ENCODE measurements at places on chromosomes 6 and 20.
A peak's percentile ranks its signal among the peaks of the same experiment; 100 is the strongest.

- DNase-seq, result peak; percentile 79
These were observed 214.9 kb downstream of the LY86 start for GRCh38 chr6:6803180-6803977.

- DNase-seq, result no peak
These were observed 98.3 kb downstream of the PREX1 start for GRCh38 chr20:48729538-48729937.

DNA sequence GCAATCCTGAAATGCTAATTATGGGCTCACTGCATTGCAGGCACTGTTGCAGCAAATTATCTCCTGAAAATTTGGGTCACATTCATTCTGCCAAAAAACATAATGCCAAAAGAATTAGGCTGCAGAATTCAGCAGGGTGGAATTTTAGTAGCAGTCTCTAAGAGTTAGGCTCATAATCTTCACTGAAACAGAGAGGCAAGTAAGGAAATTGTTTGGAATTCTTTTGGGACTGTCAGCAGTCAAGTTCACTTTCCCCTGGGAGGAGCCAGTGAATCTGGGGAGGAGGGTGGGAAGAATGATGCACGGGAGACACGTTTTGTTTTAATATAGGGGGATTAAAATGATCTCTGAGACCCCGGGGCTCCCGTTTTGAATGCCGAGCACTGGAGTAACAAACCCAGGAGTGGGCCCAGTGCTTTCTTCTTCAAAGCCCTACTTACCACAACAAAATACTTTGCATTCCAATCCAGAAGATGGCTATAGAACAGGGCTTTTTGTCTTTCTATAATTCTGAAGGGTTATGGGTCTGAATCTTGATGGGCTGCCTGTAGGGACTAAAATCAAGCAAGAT lies 44.7 kb downstream of the SOBP start:
- no peak for DNase-seq

DNA sequence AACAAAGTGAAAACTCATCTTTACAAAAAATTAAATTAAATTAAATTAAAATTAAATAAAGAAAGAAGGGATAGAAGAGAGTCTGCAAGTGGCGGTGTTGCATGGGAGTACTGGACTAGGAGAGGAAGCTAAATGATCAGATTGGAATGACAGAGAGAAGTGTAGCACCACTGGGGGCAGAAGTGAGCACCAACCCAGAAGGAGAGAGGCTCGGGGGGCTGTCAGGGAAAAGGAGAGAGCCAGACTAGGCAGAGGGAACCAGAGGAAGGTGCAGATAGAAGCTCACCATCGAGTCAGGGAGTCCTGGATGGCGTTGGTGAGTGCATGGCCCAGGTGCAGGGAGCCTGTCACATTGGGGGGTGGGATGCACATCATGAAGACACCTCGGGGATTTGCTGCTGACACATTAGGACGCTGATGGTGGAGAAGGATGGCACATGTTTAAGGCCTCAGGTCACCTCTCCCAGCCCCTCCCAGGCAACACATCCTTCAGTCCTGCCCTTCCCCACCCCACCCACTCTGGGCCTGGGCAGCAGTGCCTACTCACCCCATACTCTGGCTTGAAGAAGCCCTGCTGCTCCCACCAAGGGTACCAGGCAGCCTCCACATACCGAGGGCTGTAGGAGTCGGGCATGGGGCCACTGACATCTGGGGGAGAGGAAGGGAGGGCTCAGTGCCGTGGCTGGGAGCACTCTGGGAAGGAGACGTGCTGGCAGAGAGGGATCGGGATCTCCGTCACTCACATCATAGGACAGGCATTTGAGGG lies 4.0 kb downstream of the VARS1 start:
- no peak for DNase-seq

DNA sequence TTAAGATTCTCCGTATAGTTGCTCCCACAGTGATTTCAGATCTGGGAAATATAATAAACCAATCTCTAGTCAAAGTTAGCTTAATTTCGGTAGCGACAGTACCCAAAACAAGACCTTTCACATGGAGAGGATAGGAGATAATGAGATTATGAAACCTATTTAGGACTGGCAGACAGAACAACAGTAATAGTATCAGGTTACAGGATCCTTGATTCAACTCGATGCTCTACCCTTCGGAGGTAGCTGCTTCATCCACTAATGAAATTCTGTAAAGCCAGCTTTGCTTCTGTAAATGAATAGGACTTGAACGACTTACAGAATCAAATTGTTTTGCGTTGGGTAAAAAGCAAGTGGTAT lies 534 bp upstream of the AKIRIN2 start:
- no peak for DNase-seq

DNA sequence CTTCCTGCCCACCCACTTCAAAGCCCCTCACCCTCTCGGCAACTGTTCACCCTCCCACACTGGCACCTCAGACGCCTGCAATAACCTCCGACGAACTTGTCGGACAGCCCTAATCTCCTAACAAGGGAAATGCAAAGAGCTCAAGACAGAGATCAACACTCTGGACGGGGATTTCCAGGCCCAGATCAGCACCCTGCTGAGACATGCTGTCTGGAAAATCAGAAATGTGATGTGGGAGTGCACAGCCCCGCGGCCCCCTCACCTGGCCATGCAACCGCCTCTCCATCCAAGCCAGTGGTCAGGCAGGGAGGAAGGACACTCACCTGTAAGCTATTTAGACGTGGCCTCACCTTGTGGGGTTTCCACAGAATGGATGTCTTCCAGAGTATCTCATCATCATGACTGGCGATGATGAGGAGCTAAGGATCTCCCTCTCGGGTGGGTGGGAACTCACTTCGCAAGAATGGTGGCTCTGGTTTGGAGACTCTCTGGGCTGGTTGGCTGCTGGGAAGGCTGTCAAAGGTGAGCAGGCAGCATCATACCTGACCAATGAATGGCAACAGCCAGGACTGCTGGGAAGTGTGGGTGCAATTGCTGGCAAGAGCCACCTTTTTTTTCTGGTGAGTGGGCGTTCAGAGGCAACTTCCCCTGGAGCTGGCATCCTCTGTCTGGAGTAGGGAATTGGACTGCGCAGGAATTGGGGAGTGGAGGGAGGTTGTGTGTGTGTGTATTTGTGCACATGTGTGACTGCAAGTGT lies 28.1 kb upstream of the ADTRP start:
- DNase-seq, result no peak

DNA sequence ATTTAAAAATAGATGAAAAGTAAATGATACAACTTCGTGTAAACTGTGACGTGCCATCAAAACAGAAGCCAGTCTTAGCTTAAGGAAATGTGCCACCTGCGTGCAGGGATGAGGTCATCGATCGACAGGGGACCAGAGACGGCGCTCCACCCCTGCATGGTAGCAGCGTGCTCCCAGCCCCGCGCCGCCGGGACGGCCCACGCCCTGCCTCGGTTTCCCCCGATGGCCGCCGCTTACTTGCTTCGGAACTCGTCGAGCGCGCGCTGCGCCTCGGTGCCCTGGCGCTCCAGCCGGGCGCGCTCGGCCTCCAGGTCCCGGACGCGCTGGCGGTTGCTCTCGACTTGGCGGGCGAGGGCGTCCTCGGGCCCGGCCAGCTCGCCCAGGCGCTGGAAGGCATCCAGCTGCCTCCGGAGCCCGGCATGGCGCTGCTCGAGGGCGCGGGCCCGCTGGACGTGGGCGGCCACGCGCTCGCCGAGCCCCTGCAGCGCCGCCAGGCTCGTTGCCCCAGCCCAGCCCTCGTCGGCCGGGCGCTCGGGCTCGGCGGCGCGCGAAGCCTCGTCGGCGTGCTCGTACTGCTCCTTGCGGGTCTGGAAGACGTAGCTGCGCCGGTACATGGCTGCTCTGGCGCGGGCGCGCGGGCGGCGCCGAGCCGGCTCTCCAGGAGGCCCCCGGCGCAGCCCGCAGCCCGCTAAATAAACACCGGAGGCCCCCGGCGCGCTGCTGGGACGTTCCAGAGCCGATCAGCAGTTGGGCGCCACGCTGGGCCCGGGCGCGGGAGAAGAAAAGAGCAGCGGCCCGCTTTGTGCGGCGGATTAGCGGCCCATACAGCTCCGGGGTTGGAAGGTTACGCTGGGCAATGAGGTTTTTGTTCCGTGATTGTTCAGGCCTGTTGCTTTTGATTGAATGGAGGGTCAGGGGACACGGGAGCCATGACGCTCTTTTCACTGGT lies at the start of gene BFSP1:
Gene BFSP1 (minus strand): TSS at position 664 of the 949 bp plus-strand sequence. CDS start 50 bp downstream, at position 614.
- DNase-seq, result peak; percentile 22

- DNase-seq, result no peak
These were observed 102.3 kb downstream of the HIVEP2 start for GRCh38 chr6:142842418-142843261.

DNA sequence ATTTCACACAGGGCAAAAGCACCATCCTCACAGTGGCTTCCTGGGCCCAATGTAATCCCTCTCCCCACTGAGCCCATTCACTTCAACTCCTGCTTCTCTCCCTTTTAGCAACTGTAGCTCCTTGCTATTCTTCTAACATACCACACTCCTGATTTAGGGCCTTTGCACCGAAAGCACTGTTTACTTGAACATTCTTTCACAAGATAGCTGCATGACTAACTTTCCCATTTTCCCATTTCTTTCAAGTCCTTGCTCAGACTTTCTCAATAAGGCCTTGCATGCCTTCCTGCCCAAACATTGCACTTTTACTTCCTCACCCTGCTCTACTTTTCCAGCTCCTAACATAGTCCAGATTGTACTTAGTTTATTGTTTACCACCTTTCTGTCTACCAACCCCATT lies 73.0 kb downstream of the SHPRH start:
- DNase-seq, result no peak

- DNase-seq, result no peak
These were observed 59.6 kb downstream of the JARID2 start for GRCh38 chr6:15305496-15305895.
